Naive thymus-derived CD8-positive, alpha-beta T cell (primary cell): ENCODE measurements at places on chromosomes 3 and 15.

DNA sequence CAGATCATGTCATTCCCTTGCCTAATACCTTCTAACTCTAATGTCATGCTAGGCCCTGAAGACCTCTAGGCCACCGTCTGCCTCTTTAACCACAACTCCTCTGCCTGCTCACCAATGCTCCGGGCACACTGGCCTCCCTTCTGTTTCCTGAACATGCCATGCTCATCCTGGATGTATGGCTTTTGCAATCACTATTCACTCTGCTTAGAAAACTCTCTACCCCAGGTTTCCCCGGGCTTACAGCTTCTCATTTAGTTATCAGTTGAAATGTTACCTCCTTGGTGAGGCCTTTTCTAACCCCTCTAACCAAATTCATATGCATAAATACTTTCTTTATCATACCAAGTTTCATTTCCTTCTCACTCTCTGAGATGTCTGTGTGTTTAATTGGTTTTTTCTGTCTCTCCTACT, 727.8 kb upstream of the CFAP20DC start:
- no peak for DNase-seq

DNA sequence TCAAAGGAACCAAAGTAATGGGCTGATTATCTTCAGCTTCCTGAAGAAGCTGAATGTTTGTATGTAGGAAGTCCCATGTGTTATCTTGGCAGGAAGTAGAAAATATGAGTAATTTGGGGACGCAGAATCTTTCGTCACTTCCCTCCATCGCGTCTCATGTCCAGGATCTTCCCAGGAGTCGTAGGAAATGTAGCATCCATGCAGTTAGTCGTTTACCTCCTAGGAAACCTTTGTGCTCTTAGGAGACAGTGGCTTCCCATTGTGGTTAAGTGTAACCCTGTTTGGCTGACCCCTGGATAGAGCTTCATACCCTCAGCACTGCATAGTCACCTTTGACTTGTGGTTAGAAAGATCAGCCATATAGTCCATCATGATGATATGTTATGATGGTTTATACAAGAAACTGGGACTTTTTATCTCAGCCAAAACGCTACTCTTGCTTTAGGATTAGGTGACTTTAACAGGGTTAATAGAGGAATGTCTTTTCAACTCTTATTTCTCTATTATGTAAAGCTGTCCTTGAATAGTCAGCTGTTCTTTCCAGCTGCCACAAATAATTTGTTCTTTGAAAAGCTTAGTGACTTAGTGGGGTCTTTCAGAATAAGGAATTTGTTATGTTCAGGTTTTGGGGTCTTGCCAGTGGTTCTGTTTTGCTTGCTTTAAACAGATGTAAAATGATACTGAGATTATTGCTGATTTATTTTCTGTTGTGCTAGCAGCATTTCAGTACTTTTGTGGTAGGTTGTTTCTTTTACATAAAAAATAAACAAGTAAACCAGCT, 92.2 kb downstream of the KLHL25 start:
- no peak for DNase-seq

DNA sequence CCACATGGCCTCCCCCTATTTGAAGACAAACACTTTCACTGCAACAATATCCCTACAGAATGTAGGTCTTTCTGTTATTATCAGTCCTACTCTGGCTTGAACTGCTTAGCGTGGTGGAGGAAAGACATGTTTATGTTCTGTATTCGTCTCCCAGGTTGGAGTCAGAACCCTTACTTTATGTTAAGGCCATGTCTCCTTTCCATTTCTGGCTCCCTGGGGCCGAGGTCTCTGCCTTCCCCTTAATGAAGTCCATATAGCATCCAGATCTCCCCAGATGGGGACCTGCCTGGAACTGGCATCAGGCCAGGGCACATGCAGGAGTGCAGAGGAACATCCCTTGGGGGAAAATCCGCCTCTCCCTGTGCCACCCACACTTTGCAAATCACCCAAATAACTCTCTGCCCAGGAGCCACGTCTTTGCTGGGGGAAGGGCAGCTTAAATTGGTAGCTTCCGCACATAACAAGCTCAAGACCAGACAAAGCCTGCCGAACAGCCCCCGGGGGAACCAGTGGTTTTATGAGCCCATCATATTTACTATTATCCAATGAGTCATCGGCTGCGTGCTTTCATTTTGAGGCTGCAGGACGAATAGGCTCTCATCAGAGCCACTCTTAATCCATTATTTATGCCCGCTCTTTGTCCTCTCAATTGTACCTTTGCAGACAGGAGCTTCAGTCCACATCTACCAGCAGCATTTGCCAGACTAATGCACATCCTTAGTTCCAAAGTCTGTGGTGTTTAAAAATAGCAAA, 237.0 kb downstream of the UACA start:
- DNase-seq = peak; percentile 27

- DNase-seq = no peak
Observed at GRCh38 chr3:156542101-156543042, 12.5 kb downstream of the SSR3 start.

DNA sequence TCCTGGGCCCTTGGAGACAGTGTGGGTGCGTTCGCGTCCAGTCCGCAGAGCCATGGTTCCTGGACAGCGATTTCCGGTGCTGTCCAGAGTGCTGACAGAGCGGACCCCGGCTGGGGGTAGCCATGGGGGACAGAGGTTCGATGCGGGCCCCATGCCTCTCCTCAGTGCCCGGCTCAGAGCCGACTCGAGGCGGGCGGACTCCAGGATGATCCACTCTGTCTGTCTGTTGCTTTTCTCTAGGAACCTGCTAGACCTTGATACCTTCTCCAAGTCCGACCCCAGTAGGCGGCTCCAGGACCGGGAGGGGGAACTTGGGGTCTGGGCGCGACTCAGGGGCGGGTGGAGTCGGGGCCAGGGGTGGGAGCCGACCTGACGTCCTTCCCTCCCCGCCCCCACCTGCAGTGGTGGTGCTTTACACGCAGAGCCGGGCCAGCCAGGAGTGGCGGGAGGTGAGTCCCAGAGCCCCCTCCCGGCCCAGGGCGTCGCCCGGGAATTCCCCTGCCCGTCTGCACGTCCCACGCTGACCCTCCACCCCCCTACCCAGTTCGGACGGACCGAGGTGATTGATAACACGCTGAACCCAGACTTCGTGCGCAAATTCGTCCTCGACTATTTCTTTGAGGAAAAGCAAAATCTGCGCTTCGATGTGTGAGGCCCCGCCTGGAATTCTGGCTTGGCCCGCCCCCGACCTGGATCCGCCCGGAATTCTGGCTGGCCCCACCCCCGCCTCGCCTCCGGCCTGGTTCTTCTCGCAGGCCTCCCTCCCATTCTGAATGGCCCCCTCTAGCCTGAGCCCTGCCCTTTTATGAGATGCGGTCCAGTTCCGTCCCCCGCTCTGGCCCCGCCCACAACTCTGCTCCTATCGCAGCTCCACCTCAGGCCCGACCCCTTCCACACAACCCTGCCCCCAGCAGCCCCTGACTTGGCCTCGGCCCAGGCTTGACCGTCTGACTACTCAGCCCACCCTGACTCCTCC, 1.0 kb downstream of the CPNE9 start:
- no peak for DNase-seq

DNA sequence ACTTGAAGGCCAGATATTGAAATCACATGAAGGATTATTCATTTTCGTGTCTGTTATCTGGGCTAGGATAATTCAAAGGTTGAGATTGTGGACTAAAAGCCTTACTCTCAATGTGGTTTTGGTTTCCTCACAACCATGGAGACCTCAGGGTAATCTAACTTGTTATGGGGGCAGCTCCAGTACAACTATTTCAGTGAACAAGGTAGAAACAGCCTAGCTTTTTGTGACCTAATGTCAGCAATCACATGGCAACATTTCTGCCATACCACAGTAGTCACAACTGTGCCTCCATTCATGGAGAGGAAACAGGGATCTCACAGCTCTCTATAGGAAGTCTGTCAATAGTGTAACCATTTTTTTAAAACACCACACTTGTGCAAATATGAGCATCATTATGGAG, 62.4 kb upstream of the RARB start:
- DNase-seq = no peak

DNA sequence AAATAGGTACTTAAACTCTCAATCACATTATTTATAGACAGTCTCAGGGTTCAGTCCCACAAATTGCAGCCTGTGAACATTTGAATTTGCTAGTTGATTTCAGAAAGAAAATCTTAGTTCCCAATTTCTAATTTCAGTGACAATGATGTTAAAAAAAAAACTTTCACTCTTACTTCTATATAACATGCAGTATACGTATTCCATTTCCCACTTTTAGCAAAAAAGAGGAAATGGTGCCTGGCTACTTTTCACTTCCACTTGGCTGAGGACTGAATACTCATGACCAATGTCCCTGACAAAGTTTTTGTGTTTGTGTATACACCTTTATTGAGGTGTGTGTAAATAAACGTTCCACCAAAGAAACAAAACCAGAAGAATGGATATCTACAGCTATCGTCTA, 32.1 kb upstream of the XCR1 start:
- no peak for DNase-seq

DNA sequence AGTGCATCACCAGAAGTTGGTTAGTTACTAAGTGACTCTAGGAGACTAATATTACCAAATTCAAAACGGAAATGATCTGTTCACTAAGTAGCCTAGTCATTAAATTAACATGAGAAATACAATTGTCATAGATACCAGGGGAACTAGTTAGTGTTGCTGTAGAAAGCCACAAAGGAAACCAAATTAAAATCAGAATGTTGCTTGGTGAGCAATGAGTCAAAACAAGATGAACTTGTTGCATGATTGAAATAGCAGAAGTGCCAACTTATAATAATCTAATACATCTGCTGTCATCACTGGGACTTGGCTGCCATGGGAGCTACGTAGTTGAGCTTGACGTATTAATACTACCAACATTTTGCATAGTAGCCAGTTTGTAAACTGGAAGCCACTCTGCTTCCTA, 458.1 kb downstream of the DIPK2A start:
- no peak for DNase-seq

- DNase-seq = no peak
Observed at GRCh38 chr3:171561596-171562323, 101.6 kb upstream of the TNIK start.

DNA sequence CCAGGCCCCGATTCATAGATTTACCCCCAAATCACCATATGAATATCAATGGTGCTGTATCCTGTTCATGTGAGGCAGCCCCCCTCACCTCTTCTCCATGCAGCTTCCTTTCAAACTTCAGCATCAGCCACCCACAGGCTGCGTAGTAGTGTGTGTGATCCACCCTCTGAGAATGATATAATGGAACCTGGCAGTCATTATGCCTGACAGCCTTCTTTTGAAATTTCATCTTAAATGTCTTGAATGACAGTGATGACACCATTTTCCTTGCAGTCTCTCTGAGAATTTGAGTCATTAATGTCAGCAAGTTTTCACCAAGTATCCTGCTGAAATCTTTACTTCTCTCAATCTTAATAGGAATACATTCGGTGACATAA, 3.5 kb upstream of the CLRN1 start:
- no peak for DNase-seq

GRCh38 chr15:64901914-64902313, 9.8 kb upstream of the ANKDD1A start:
- DNase-seq = peak; percentile 39

DNA sequence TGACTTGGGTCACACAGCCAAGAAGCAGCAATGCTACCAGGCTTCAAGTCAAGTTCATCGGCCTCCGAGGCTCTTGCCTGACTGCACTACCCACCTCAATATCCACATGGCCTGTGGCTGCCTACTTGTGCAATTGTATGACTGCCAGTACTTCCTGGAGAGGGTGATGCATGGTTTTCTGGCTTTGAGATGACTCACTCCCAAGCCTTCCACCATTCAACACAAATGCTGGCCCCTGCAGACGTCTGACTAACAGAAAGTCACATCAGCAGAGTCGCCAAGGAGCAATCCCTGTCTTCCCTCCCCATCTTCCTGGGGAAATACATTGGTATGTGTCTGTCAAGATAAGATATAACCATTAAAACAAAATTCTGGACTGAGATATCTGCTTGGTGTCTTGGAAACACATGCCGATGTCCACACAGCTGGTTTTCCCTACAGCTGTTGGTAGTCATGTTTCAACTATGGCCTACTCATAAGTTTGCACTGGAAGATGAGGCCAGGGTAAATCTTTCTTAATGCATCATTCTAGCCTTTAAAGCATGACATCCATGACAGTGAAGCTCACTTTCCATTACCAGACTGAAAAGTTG, 79.6 kb upstream of the SPATA12 start:
- no peak for DNase-seq

DNA sequence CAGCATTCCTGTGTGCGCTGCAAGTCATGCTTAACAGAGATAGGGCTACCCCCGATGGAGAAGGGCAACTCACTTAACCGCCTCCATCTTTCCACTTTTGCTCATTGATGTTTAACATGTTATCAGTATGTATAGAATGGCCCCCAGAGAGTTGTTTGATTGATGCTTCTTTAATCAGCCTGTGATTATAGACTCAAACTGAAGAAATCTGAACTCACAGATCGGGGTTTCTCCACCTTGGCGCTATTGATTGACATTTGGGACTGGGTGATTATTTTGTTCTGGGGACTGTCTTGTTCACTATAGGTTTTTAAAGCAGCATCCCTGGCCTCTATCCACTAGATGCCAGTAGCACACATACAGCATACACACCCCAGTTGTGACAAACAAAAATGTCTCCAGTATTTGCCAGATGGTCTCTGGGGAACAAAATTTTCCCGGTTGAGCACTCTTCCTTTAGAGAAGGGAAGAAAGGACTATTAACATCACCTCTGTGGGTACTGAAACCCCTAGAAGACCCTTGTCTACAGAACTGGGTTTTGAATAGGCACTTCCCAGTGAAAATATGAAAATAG, 54.4 kb downstream of the LARS2 start:
- no peak for DNase-seq

DNA sequence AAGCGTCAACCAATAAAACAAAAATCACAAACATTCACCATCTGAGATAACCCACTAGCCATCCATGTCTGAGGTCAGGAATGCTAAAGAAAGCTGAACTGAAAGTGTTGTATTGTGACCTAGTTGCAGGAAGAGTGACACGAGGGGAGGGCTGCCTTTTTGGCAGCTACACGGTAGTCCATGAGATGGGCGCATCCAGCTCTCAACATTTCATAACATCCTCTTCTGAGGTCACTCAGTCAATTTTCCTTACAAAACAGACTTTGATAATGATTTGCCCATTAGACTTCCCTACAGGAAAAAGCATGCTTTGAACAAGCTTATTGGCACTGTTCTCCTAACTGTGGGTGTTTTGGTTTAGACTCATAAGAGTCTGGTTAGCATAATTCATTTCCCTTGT, 15.4 kb upstream of the SHF start:
- DNase-seq = no peak

GRCh38 chr3:127532561-127533203, 57.9 kb downstream of the TPRA1 start:
- DNase-seq = no peak

DNA sequence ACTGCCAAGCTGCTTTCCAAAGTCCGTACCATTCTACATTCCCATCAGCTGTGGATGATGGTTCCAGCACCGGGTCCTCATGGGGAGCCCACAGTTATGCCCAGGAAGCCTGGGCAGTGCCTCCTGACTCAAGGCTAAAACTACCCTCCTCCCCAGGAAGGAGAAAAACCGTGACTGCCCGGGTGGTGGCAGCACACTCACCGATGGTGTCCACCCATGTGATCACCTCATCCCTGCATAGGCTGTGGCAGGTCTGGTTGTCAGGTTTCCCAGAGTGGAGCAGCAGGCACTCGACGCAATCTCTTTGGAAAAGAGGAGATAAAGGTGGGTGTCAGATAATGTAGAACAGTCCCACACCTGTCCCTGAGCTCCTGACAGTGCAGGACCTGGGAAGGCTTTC, 38.6 kb downstream of the UMPS start:
- no peak for DNase-seq

GRCh38 chr15:55829826-55830225, 86.9 kb upstream of the PRTG start:
- DNase-seq = no peak
